ENCODE measurements at places on chromosomes 6 and 20.

DNA sequence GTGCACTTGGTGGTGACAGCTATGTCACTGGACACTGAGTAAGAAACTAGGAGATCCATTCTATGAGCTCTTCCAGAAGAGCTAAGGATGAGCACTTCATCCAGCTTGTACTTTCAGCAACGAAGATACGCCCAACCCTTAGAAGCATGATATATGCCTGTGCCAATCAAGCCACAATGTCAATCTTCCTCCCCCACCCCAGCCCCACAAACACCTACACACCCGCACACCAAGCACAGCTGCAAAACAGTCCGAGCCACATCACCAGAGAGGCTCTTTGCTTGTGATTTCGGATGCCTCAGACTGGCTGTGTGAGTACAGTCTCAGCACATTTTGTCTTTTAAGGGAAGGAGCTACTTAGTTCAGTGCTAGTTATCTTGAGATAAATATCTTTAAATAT, 260.5 kb downstream of the FOXC1 start:
- no peak for DNase-seq

DNA sequence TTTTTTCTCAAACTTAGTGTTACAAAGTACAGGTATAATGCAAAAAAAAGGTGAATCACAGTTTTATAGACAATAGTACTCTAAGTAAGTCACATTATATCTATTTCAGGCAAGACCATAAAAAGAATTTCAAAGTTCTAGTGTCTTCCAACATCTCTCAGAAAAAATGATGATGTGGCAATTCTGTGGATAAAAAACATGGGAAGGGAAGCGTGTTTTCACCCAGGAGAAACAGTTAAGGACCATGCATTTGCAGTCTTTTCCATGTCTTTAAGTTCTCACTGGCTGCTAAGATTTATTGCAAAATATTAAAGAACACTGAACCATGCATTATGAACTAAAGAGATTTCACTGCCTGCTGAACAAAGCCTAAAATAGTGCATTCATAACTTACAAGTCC, 1.8 kb downstream of the SSR1 start:
- no peak for DNase-seq

GRCh38 chr20:12594410-12595088, 414.2 kb upstream of the SPTLC3 start:
- peak; percentile 4 for DNase-seq

- no peak for DNase-seq
Measured at GRCh38 chr6:147065786-147066185, 138.4 kb upstream of the STXBP5 start.

DNA sequence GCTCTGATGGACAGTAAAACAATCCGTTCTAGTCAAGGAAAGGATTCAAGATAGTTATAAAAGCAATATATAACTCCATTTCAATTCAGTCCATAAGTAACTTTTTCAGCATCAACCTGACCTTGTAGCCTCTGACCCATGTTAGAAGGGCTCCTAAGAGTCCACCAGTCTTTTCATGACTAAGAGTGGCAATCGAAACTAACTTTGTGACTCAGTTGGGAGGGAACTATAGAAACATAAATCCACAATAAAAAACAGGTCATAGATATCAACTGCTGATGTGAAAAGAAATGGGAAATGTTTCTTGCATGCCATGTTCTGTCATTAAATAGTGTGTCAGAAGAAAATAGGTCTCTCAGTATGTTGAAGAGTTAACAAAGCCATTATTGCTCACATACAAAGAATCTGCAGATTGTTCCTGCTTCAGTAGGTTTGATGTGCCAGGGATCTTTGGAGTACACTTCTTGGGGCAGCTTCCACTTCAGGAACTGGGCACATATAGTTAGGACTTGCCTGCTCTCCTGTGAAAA, 16.2 kb upstream of the RBL1 start:
- no peak for DNase-seq

GRCh38 chr20:64239449-64240242, 15.9 kb upstream of the PCMTD2 start:
- no peak for DNase-seq

GRCh38 chr6:72856801-72857200, 234.9 kb downstream of the KCNQ5 start:
- DNase-seq, result no peak

DNA sequence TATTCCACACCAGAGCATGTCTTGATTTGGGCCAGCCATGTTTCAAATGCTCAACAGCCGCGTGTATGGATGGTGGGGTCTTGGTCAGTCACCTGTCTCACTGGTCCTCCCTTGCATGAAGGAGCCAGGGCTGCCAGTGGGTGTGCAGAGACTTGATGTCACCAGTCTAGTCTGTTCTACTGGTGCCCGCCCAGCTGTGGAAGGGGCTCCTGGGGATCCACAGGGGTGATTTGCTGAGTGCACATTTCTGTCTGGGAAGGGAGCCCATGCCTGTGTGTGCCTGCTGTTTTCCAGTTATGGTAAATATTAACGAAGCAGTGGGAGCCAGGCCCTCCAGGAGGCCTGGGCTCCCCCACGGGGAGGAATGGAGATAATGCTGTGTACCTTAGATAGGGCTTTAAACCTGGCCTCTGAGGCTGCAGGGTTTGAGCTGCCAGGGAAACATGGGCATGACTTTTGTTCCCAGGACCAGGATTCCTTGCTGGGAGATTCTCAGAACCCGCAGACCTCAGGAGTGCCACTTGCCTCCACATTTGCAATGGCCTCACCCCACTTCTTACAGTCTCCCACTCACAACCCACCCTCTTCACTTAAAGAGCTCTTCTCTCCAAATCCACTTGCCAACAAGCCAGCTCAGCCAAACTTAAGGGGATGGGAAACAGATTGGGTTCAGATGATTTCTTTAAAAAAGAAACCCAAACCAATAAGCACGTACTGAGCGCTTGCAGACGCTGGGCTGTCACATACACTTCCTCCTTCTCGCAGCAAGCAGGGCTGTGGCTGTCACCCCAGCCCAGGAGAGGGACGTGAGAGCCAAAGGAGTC, 54.1 kb downstream of the VEGFA start:
- no peak for DNase-seq

GRCh38 chr6:112665815-112666214, 318.7 kb downstream of the RFPL4B start:
- DNase-seq, result peak; percentile 79

- no peak for DNase-seq
Measured at GRCh38 chr20:13312300-13312699, 91.2 kb downstream of the ISM1 start.

DNA sequence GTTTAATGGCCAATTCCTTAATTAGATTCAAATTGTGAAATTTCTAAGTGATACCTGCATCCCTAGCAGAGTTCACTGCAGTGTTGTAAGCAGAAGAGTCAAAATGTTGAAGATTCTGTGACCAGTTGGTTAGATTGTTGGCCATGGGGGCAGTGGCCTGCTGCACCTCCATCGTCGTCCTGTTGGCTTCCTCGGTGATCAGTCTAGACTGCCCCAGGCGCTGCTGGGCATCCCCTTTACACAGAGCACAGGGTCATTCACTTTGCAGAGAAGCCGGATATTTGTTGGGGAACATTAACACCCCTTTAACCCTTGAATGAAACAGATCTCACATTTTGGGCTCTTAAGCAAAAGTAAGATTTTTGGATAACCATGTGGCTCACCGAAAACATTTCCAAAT, 60.7 kb downstream of the FAM229B start:
- no peak for DNase-seq

GRCh38 chr6:166776571-166776970, 149.5 kb upstream of the RPS6KA2 start:
- DNase-seq, result no peak

- DNase-seq, result no peak
Measured at GRCh38 chr6:168387426-168387825, 53.6 kb upstream of the SMOC2 start.

DNA sequence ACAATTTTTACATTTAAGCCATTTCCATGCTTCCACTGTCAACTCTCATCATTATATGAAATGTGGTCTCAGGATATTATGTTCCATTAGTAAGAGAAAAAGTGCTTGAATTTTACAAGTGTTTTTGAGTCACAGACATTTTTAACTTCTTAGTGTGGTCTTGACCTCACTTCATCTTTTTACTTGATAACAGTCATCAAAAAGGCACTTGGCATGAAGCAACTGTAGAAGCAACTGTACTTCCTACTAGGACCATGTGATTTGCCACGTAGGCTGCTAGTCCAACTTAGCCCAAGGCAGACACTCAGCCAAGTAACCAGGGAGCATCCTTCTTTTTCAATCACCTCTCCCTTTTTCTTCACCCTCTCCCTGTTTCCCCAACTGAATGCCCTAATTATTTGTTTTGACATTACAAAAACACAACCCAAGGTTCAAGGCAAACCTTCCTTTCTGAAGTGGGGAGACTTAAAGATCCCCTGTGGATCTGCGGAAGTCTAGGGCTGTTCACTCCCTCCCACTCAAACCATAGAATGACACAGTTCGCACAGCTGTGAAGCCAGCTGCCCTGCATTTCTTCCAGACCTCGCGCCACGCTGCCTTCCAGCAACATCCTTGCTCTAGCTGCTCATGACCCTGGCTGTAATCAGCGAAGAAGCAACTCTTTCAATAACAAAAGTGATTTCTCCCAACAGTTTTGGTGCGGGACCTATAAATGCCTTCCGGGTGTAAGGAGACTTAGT, 45.0 kb downstream of the PHACTR1 start:
- DNase-seq, result peak; percentile 57

DNA sequence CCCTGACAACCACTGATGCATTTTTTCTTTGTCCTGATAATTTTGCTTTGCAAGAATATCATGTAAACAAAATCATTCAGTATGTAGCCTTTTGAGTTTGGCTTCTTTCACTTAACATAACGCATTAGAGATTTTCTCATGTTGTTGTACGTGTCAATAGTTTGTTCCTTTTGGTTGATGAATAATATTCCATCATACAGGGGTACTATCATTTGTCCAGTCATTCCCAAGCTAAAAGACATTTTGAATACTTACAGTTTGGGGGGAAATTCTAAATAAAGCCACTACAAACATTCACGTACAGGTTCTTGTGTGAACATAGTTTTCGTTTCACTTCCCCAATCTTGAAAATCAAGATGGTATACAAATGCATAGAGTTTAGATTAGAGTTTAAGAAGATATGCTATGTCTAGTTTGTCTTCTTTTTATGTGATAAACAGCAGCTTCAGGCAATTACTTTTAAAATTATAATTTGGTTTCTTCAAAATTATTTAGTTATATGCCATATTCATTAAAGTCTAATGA, 5.2 kb downstream of the HAO1 start:
- DNase-seq, result no peak

DNA sequence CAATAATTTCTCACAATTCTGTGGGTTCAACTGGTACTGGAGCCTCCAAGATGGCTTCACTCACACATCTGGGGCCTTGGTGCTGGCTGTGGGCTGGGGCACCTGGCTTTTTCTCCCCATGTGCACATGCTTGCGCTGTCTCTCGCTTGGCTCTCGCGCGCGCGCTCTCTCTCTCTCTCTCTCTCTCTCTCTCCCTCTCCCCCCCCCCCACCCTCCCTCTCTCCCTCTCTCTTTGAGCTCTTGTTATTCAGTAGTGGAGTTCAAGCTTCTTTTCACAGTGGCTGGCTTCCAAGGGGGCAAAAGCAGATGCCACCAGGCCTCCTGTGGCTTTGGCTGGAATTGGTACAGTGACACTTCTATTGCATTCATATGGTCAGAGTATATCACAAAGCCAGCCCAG, 10.8 kb upstream of the TBCC start:
- no peak for DNase-seq

DNA sequence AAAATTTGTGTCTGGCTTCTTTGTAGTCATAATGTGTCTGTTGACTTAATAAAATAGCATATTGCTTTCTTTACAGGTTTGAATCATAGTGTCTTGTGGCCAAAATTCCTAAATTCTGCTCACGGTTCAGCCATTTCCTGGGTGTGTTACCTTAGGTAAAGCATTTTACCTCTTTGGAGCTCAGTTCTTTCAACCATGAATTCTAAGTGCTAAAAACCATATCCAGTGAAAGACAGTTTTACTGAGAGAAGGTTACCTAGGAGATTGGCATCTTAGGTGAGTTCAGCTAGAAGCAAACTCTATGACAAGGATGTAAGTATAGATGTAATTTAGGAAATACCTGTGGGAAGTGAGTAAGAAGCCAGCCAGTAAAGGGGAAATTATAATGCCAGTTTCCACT, 20.7 kb downstream of the CRYBG1 start:
- DNase-seq, result no peak

- DNase-seq, result no peak
Measured at GRCh38 chr6:128337619-128338018, 182.8 kb downstream of the PTPRK start.

DNA sequence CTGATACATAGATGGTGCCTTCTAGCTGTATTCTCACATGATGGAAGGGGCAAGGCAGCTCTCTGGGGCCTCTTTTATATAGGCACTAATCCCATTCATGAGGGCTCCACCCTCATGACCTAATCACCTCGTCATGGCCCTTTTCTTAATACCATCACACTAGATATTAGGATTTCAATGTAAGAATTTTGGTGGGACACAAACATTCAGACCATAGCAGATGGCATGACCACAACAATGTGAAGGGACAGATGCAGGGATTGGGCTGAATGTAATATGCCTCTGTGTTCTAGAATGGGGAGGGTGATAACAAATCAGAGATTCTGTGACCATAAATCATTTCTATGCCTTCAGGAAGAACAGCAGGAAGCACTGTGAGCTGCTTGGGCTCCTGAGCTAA, 145.8 kb downstream of the LCA5 start:
- no peak for DNase-seq

DNA sequence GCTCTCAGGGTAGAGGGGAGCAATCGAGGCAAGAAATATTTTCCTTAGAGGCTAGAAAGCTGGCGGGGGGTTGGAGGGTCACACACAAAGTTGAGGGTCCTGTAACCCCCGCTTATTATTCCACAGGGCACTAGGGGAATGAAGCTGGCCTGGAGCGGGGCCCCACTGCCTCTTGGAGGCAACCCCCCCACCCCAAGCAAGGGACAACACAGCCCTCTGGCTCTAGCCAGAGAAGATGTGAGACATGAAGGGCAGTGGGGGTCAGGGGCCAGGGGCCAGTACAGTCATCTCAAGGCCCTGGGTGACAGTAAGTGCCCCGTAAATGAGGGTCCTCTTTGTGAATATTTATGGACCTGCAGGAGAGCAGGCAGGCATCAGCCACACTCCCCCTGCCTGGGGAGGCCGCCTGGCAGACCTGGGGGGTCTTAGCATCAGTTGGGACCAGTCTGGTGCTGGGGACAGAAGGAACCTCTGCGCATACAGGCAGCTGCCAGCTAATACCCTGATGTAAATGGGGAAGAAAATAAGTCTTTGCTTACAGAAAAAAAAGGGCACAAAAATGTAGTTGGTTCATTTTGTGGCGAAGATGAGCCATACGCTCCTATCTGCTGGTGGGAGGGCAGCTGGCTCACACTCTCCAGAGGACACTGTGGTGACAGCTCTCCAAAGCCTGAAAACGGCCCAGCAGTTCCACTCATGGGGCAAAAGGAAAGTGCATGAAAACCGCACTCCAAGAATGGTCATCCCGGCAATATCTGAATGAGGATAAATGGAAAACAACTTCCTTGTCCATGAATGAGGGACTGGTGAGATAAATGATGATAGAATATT, 21.9 kb downstream of the SPATA2 start:
- no peak for DNase-seq

DNA sequence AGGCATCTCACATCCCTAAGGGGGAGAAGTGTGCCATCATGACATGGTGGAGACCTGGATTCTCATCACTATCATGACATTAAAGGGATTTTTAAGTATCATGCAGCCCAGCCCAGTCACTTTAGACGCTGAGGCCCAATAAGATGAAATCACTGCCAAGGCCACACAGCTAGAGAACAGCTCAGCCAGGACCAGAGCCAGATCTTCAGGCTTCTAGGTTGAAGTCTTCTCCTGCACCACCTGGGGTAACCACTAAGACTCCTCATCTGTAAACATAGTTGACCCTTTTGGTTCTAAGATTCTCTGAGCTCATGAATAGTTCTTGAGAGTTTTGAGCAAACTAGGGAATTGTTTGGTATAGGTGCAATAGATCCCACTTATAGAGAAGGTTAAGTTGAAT, 125.1 kb downstream of the TCP11 start:
- peak; percentile 43 for DNase-seq

Measured in iris pigment epithelial cell (primary cell).